ENCODE measurements at places on chromosomes 7 and 10.

DNA sequence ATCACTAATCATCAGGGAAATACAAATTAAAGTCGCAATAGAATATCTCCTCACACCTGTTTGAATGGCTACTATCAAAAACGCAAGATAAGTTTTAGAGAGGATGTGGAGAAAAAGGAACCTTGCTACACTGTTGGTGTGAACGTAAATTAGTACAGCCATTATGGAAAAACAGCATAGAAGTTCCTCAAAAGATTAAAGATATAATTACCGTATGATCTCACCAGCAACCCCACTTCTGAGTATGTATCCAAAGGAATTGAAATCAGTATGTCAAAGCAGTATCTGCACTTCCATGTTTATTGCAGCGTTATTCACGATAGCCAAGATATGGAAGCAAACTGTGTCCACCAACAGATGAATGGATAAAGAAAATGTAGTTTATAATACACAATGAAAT is 164.4 kb downstream of the ZNF365 start:
- no peak for DNase-seq

DNA sequence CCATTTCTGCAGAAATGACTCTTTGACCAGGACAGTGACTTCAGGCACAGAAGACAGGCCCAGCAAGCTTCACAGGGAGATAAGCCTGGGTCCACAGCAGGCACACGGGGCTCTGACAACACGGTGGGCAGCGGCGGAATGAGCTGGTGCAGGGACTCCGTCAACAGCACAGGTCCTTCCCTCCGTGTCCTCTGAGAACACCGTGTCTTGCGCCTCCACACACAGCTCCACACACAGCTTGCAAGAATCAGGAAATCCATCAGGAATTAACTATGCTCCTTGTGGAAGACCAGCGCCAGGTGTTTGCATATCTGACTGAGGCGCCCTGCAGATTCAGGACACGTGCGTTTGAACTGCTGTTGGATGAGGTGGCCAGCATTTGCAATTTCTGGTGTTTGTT is 39.6 kb downstream of the TCERG1L start:
- DNase-seq: no peak

GRCh38 chr10:71746344-71747037 is 26.8 kb downstream of the VSIR start:
- DNase-seq: no peak

DNA sequence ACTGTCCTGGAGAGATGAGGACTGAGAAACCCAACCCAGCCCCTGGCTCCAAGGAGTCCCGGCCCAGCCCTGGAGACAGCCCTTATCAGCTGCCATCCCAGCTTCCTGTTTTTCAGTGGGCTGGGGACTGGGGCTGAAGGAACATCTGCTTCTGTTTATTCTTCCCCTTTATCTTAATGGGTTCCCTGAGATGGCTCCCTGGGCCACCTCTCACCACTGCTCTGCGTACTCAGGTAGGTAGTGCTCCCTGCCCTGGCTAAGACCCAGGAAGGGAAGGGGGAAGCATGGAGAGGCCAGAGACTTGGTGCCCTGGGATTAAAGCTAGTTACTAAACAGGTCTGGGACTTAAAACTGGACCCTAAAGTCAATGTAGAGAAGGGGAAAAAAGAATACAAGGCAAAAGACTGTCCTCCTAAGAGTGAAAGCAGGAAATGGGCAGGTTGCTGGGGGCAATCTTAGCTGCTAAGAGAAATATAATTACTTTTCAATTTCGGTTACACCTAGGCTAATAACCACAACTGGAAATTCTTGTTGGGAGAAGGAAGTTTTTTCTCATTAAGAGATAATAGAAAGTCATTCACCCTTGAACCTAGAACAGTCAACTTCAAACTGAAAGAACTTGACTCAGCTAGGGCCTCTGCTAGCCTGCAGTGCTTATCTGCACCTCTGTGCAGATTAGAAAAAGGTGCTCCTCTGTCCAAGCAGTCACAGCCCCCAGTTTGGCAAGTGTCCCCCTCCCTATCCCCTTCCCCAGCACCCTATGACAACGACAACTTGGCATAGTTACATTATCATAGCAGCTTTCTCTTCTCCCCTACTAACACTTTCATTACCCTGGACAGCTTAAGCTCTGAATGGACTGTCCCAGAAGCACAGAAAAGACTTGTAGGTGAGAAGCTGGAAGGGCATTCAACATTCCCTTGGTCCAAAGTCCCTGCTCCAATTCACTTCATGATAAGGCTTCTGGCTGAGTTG is 65.6 kb upstream of the KDM7A start:
- DNase-seq: no peak

- no peak for DNase-seq
These were observed 60.3 kb upstream of the FOXP2 start for GRCh38 chr7:114354306-114354705.

DNA sequence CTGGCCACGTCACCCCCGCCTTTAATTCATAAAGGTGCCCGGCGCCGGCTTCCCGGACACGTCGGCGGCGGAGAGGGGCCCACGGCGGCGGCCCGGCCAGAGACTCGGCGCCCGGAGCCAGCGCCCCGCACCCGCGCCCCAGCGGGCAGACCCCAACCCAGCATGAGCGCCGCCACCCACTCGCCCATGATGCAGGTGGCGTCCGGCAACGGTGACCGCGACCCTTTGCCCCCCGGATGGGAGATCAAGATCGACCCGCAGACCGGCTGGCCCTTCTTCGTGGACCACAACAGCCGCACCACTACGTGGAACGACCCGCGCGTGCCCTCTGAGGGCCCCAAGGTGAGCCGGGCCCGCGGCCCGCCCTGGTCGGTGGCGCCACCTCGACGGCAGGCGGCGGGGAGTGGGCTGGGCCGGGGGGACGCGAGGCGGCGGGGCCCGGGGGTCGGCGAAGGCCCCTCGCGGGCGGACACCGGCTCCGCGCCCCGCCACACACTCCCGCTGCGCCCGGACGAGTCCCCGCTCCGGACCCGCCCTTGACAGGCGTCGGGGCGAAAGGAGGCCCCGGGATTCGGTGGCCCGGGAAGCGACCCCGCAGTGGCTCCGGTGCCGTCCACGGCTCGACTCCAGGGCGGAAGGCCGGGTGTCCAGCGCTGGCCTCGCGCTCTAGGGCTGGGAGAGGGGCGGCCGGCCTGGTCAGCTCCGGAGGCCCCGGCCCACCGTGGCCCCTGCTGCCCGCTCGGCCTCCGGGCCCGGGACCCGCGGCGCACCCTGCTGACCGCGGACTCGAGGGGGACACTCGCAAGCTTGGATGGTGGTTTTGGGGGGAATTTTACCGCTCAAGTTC is 557 bp downstream of the BAG3 start:
- DNase-seq: no peak

DNA sequence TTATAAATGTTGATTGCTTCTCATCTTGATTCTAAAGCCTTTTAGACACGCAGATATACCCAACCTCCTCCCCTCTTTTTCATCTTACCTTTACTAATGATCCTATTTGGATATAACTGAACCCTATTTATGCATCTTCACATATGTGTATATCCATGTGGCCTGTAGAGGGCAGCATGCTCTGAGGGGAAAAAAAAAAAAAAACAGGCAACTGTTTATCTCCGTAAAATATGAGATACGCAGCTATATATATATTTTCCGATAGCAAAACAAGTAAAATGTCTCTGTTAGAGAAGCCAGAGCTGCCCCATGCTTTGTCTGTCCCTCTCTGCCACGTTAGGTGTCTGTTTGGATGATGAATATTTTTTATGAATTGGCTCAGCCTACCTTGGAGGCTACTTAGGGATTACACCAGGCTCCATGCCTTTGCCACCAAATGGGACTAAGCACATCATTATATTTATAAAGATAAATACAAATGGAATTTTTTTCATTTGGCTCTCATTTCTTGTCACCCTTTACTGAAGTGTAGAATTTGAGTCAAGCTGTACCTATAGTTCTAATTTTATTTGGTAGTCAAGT is 174.8 kb upstream of the FZD1 start:
- DNase-seq: no peak

- no peak for DNase-seq
These were observed 133.6 kb downstream of the ATXN7L1 start for GRCh38 chr7:105742787-105743186.

- DNase-seq: no peak
These were observed 21.7 kb upstream of the ST8SIA6 start for GRCh38 chr10:17476073-17476472.

DNA sequence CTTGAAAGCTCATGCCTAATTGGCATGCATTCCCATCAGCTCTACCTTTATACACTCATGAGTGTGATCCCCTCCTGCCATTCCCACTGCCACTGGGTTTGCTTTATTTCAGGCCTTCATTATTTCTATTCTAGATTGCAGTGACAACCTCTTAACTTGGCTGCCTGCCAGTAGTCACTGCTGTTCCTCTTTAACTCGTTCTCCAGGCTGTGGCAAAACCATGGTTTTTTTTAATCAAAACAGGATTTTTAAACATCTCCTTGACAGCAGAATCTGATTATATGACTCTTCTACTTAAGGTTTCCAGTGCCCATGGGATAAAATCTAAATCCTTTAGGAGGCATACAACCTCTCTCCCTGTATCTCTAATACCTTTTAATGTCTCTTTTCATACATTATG is 223.7 kb upstream of the PCDH15 start:
- DNase-seq: no peak

- DNase-seq: no peak
These were observed 134.7 kb upstream of the GALNT17 start for GRCh38 chr7:70997261-70997660.

DNA sequence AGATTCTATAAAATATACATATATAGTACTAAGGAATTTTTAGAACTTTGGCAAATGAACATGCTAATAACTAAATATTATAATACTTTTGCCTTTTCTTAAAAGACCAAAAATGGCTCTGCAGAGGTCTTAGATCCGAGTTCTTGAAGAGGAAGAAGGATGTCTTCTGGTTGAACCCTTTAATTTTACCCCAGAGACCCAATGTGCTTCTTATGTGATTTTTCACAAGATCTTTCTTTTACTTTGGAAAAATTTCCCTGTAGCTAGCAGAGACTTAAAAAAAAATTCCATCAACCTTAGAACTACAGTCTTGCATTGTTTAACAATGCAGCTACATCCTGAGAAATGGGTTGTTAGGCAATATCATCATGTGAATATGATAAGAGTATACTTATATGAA is 663.2 kb downstream of the PARD3 start:
- no peak for DNase-seq

DNA sequence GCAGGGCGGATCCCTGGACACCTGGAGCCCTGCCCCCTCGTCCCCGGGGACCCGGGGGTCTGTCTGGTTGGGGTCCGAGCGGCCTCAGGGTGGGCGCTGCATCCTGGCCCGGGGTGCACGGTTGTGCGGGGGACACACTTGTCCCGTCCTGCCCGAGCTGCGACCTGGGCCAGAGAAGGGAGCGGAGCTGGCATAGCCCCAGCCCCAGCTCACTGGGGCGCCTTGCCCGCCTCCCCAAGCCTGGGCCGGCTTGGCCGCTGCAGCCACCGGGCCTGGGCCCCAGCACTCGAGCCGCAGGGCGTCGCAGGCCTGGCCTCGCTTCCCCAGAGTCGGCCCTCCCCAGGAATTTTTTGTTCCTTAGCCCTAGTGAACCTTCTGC is 54.5 kb downstream of the GLRX3 start:
- no peak for DNase-seq

GRCh38 chr10:32350811-32351350 is 3.9 kb upstream of the EPC1 start:
- DNase-seq: no peak

DNA sequence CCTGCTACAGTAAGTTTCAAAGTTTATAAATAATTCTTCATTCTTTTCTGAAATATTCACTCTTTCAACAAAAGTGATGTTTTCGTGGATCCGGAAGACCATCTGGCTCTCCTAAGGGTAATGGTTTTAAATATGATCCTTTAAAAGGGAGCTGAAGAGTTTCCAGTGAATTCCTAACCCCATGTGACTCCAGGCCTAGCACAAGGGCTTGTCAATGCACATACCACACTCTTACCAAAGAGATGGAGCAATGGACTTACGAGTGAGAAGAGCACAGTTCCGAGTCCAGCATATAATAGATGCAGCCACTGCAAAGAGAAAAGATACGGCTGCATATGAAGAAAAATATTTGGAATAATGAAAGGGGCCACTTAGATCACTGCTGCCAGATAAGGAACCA is 32.1 kb upstream of the GATAD1 start:
- DNase-seq: no peak

DNA sequence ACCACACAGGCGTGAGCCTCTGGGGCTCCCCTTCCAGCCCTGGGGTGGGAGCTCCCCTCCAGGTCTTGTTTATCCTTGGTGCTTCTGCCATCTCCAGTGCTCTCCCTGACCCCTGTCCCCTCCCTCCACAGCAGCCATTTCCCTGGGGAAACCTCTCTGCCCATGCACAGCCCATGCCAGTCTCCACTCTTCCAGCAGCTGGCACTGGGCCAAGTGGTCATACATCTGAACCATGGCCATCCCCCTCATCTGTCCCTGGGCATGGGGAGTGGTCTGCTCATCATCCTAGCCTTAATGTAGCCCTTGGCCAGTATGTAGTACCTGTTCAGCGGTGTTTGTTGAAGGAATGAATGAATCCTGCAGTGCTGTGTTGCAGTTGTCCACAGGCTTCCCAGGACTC is 172.4 kb upstream of the ZNF32 start:
- no peak for DNase-seq

DNA sequence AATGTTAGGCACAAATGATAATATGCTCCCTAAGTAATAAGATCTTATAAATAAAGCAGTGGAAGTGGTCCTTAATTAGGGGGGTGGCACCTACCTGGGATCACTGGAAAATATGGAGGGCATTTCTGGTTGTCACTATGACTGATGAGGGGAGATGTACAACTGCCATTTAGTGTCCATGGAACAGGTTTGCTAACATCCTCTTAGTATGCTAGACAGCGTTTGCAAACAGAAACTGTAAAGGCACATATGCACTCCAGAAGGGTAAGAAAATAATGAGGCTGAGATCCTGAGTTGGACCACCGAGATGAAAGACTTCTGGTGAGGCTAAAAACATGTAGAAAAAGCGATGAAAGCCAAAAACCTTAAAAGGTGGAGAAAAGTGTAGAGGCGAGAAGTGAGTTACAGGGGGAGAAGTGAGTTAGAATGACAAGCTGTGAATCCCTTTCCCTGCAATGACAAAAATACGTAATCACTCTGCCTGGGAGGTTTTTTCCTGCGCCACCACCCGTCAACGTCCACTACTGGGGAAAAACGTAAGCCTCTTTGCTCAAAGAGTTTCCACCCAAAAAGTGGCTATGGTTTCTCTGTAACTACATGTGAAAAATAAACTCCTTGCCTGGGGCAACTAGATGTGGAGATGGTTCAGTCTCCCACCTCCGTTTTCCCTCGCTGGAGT is 767 bp downstream of the KRIT1 start:
- no peak for DNase-seq

DNA sequence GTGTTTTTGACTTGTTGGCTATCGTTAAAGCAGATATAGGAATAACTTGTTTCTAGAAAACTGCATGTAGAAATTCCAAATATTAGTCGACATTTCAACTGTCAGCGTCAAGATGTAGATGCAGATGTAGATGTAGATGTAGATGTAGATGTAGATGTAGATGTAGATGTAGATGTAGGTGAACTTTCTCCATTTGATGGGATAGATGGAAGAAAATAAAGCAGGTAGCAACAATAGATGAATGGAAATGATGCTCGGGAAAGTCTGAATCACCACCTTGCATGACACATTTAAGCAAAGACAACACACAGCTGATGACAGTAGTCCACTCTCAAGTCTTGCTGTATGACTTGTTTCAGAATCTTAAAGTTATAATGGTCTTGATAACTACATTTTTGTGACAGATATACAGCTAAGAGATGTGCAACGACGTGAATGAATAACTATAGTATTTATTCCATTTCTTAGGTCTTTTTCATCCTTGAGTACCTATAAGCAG is 53.5 kb downstream of the SND1 start:
- DNase-seq: no peak
